ENCODE measurements at places on chromosomes 6 and 20. TPM values are rescaled to one million over a fixed set of nuclear protein-coding genes. Genes with fewer than 3 reads are reported as not detected.
A peak's percentile ranks its signal among the peaks of the same experiment; 100 is the strongest.

The CEP57L1 gene
- polyA plus RNA-seq, result 12.4 TPM

- DNase-seq, result no peak
Observed at GRCh38 chr6:25100288-25100687, 164.5 kb upstream of the RIPOR2 start.

DNA sequence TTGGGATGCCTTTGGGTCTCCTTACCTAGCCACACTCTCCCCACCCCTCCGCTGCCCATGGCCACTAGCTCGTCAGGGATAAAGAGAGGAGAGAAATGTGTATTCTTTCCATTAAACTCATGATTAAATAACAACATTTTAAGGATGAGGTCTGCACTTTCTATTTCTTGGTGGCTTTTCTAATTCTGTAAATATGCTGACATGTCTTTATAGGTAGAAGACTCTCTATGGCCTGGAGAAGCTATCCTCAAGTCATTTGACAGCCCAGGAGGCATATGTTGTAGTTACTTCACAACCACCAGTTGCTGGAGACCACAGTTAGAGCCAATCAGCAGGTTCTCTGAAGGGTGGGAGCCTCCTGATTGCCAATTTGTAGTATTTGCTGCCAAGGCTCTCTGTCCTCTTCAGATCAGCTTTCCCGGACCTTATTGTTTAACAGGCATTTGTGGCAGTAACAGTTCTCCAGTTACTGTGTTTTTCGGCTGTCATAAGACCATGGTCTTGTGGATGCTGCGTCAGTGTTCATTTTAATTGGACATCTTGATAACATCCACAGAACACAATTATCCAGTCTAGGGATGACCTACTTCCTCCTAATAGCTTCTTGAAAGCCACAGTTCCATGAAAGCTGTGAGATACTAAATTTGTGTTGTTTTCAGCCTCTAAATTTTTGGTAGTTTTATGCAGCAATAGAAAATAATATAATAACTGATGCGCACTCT lies 205.0 kb upstream of the KCNQ5 start:
- DNase-seq, result no peak

- no peak for DNase-seq
Observed at GRCh38 chr20:6007094-6007528, 46.7 kb downstream of the LRRN4 start.

DNA sequence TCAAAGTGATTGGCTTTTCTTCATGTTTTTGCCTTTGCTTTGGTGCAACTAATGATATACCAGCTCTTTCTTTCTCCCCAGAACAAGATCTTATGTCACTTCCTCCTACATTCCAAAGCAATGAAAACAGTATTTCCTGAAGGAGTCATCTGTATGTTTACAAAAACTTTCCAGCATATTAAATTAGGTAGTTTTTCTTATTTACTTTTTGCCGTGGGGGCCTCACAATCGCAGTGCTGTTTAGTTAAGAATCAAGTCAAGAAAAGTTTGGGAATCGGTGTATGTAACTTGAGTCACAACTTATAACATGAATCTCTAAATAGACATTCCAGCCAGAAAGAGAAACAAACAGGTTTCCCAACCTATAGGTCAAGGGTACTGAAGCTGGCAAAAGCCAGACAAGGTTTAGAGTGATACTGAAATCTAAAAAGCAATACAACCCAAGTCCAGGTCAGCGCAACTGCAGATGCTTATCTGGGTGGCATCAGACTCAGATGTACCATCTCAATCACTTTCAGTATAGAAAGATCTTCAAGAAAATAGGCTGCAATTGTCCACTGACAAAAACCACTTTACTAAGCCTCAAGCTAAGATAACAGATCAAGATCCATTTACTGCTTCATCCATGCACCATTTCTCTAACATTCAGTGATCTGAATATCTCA lies 63.6 kb downstream of the IPCEF1 start:
- no peak for DNase-seq

- DNase-seq, result no peak
Observed at GRCh38 chr6:69775941-69776340, 20.9 kb downstream of the LMBRD1 start.

- no peak for DNase-seq
Observed at GRCh38 chr6:16766043-16766536, 4.8 kb upstream of the ATXN1 start.

DNA sequence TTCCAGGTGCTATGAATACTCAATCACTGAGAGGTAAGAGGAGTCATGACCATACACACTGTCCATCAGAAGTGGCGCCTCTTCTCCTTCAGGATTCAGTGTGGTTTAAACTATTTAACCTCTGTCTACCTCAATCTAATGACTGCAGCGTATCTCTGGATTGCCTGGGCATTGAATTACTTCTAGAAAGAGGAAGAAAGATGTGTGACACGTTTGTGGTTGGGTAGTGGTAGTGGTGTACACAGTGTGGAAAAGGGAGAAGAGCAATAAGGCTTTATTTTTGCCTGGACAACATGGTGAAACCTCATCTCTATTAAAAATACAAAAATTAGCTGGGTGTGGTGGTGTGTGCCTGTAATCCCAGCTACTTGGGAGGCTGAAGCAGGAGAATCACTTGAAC lies 38.0 kb upstream of the ECHDC1 start:
- no peak for DNase-seq

GRCh38 chr20:59939052-59939878 lies 840 bp downstream of the PPP1R3D start:
- no peak for DNase-seq

The EYA2 gene
- polyA plus RNA-seq, result 3.3 TPM

- DNase-seq, result no peak
Observed at GRCh38 chr6:14228571-14228970, 111.0 kb downstream of the CD83 start.

The PNLDC1 gene
- polyA plus RNA-seq, result 0.14 TPM

- DNase-seq, result no peak
Observed at GRCh38 chr6:6579281-6579680, 9.2 kb upstream of the LY86 start.

- no peak for DNase-seq
Observed at GRCh38 chr20:17617212-17617867, 47.5 kb downstream of the DSTN start.

GRCh38 chr6:160088784-160089533 lies 32.7 kb upstream of the SLC22A1 start:
- peak; percentile 41 for DNase-seq

GRCh38 chr6:22098601-22099031 lies 198.2 kb downstream of the PRL start:
- no peak for DNase-seq

The LINC00237 gene
- polyA plus RNA-seq, result 0.42 TPM

DNA sequence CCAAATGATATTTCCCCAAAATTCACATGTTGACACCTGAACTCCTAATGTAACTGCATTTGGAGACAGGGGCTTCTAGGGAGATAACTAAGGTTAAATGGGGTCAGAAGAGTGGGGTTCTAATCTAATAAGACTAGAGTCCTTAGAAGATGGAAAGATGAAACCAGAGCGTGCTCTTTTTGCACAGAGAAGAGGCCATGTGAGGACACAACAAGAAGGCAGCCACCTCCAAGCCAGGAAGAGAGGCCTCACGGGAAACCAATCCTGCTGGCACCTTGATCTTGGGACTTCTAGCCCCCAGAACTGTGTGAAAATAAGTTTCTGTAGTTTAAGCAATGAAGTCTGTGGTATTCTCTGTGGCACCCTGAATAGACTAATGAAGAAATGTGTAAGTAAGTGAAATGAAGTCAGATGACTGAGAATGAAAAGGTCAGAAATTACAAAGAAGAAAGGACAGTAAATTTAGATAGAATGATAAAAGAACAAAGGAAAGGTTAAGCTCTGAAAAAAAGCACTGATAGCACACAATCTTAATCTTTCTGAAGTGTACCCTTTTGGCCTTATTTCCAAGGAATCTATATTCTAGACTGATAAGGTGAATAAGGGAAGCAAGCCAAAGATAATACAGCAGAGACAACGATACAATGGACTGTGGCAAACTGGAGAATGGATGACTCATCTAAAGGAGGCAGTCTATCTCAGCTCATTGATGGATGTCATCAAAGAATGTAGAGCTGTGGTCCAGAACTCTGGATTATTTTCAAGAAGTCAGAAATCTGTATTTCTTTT lies 110.4 kb downstream of the MYB start:
- DNase-seq, result no peak

The PPP1R3G gene
- polyA plus RNA-seq, result 3.4 TPM

GRCh38 chr6:38233161-38233791 lies 406.5 kb downstream of the BTBD9 start:
- no peak for DNase-seq

GRCh38 chr6:8831366-8832152 lies 396.2 kb upstream of the SLC35B3 start:
- DNase-seq, result no peak

DNA sequence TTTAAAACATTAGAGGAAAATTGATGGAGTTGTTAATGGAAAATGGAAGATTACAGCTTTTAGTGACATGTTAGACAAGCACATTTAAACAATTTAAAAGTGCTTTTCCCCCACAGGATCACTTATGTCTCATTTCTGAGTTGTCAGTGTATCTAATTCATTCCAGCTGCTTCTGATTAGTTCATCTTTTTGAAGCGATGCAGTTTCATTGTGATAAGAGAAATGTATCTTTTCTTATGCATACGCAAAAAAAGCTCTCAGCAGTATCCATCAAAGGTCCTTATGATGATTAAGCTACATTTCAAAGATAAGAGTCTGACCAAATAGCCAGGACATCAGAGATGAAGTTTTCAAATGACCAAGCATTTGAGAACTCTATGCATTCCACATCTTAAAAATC lies 572.6 kb upstream of the SYNCRIP start:
- DNase-seq, result no peak

The WFDC12 gene
- polyA plus RNA-seq, result not detected

The NOTCH4 gene
- polyA plus RNA-seq, result 20.2 TPM

DNA sequence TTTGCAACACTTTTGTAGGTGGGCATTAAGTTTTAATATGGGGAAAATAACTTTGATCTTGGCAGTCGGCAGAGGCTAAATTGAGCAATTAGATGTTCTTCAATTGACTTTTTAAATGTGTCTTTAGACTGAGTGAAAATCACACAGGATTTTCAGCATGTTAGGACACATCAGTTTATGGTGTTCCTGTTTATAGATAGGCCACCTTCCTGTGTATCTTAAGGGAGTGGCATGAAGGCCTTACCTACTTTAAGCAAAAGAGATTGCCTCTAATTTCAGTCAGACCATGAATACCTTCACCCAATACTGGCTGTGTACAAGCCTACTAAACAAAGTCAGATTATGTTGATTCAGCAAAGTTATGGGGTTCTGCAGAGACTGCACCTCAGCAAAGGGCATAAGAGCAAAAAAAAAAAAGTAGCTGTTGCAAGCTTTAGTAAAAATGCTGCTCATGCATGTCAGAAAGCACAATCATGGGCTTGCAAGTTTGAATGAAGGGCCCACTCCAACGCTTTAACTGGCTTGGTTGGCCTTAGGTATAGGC lies 848.4 kb downstream of the PHF3 start:
- DNase-seq, result no peak

GRCh38 chr6:121748376-121748775 lies 312.9 kb downstream of the GJA1 start:
- DNase-seq, result no peak

DNA sequence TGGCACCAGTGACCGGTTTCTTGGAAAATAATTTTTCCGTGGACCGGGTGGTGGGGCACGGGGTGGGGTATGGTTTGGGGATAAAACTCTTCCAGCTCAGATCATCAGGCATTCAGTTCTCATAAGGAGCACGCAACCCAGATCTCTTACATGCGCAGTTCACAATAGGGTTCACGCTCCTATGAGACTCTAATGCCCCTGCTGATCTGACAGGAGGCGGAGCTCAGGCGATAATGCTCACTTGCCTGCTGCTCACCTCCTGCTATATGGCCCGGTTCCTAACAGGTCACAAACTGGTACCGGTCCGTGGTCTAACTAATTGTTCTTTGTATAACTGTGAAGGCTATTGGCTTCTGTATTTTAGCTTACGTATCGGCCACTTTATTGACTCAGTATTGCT lies 51.7 kb downstream of the VSTM2L start:
- DNase-seq, result no peak
